ENCODE measurements at places on chromosomes 7 and 10. TPM values are rescaled to one million over a fixed set of nuclear protein-coding genes. Genes with fewer than 3 reads are reported as not detected.

DNA sequence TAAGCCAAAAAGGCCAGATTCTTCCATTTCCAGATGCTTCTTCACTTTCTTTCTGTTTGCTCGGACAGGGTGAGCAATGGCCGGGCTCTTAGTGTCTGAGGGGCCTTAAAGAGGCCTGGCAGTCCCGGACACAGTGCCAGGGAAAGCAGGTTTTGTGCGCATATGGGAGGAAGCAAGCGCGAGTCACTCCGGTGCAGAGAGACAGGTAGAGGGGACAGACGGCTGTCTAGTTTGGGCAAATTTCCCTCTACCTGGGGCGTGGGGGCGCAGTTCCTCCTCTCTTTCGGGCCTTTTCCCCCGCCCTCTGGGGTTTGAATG, 4.7 kb downstream of the NEUROD6 start:
- DNase-seq = no peak

DNA sequence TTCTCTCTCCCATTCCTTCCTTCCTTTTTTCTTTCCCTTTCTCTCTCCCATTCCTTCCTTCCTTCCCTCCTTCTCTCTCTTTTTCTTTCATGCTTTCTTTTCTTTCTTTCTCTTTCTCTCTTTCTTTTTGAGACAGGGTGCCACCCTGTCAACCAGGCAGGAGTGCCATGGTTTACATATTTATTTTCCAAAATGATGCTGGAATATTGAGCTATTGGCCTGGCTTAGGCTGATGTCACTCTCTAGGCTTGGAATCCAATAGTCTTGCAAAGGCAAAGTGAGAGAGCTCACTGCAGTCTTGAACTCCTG, 159.1 kb downstream of the BAMBI start:
- no peak for DNase-seq

GRCh38 chr7:150368884-150369747, 494 bp downstream of the REPIN1 start:
- DNase-seq = peak; percentile 78

DNA sequence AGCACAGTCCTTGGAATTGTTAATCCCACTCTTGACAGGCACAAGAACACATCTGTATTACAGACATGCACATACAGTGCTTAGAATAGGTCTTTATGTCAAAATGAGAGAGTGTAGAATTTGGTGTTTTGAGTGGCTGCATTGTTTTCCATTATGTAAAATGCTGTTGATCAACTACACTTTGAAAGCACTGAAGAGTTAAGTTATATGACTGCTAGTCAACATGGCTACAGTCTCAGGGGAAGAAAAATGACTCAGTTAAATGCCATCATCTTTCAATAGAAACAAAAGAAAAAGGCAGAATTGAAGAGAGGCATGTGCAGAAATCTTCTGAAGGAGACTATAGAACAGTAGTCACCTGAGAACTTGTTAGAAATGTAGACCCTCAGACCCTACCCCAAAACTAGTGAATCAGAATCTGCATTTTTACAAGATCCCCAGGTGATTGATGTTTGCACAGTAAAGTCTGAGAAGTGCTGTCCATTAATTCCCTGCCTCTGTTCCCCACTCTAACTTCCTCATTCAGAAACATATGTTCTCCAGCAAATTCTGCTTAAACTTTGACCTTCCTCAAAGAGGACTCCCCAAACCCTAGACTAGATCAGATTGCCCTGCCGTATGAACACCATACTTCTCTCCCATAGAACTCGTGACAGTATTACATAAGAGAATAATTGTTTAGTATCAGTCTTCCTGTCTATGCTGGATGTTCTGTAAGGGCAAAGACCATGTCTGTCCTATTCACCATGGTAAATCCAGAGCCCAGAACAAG, 16.0 kb downstream of the SND1 start:
- peak; percentile 34 for DNase-seq

- no peak for DNase-seq
Observed at GRCh38 chr7:26293569-26294308, 2.1 kb downstream of the SNX10 start.

DNA sequence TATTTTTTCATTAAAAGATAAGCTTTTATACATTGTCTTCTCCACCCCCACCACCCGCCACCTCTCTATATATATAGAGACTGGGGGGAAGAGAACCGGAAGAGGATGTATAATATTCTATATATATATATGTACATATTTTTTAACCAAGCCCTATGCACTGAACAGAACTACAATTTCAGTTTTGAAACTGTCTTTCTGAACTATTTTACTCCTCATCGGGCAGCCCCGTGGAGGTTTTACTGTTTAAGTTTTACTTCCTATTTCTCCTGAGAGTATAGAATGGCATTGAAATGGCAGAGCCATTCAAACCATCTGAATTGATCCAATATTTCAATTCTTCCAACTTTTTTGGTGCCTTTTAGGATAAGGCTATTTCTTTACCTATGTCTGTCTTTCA, 1047.1 kb downstream of the NRG3 start:
- DNase-seq = no peak

GRCh38 chr10:31083765-31084184, 52.1 kb upstream of the ZNF438 start:
- peak; percentile 43 for DNase-seq

DNA sequence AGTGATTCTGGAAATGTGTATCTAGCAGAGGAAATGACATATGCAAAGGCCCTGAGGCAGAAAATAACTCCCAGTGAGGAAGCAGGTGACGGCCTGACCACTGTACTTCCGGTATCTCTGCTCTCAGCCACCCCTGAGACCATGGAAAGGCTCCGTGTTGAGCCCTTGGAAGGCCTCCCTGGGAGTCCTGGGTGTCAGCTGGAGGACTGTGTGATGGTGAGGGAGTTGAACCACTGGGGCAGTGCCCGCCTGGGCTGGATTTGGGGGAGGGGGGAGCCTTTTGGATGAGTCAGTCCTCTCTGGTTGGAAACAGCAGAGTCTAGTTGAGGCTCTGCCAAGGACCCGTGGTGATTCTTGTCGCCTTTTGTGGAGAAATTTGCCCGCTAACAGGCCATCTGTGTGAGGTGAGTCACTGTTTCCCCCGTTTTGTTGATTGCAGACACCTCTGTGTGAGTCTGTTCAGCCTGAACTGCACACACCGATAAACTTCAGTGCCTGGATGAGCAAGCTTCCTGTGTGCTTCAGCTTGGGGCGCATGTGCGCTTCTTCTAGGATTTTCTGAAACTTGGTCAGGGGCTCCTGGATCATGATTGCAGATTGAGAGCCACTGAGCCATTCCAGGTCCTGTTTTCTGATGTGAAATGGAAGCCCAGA, 98.6 kb downstream of the GRK5 start:
- peak; percentile 99 for DNase-seq

DNA sequence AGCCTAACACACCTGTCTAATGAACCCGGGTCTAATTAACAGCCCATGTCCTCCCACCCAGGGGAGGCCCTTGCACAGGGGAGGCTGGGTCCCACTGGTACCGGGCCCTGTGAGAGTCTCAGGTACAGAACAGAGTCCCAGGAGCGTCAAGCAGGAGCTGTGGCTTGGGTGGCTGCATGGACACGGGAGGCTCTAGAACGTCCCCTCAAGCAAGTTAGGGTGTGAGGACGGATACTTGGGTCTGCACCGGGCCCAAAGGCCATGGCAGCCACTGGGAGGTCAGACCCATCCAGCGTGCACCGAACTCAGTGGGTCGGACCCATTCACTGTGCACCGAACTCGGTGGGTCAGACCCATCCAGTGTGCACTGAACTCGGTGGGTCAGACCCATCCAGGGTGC, 309.7 kb downstream of the DNAJB6 start:
- DNase-seq = no peak

The IL2RA gene
- not detected for total RNA-seq

The C10orf71 gene
- not detected for total RNA-seq

The GIMAP2 gene
- total RNA-seq = 26.2 TPM

The SFTPD gene
- total RNA-seq = not detected

The CASP2 gene
- 61.7 TPM for total RNA-seq

All from endothelial cell of umbilical vein (primary cell).